ENCODE measurements at places on chromosomes 6 and 20.

GRCh38 chr20:11783102-11783850 lies 134.4 kb upstream of the BTBD3 start:
- DNase-seq, result no peak

- DNase-seq, result no peak
Measured at GRCh38 chr20:37424062-37424851, 78.3 kb downstream of the SRC start.

DNA sequence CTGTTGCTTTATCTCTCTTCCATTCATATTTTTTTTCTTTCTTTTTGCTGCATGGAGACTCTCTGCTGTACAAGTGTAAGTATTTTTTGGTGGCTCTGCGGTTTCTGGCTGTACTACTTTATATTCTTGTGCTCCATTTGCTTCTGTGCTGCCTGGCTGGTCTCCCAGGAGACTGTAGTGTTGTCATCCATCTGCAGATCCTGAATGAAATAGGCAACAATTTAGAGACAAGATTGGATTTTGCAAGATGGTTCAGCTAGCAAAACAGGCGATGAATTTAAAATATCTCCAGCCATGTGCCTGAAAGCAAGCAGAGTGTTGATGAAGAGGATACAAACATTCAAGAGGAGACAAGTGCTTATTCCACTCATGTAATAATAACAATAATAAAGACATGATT lies 75.1 kb upstream of the SCGN start:
- peak; percentile 7 for DNase-seq

GRCh38 chr6:49519660-49520059 lies 19.9 kb downstream of the GLYATL3 start:
- DNase-seq, result no peak

- DNase-seq, result no peak
Measured at GRCh38 chr6:90790058-90790457, 203.2 kb upstream of the MAP3K7 start.

GRCh38 chr6:41671376-41671775 lies 33.1 kb downstream of the MDFI start:
- DNase-seq, result no peak

- DNase-seq, result no peak
Measured at GRCh38 chr20:38326309-38326708, 20.0 kb upstream of the LBP start.

GRCh38 chr6:90413867-90414266 lies 117.2 kb upstream of the BACH2 start:
- peak; percentile 8 for DNase-seq

GRCh38 chr6:45812922-45813321 lies 202.7 kb downstream of the CLIC5 start:
- DNase-seq, result no peak

- no peak for DNase-seq
Measured at GRCh38 chr6:116359835-116360234, 10.9 kb upstream of the DSE start.

GRCh38 chr20:58542411-58543095 lies 27.4 kb upstream of the APCDD1L start:
- no peak for DNase-seq

DNA sequence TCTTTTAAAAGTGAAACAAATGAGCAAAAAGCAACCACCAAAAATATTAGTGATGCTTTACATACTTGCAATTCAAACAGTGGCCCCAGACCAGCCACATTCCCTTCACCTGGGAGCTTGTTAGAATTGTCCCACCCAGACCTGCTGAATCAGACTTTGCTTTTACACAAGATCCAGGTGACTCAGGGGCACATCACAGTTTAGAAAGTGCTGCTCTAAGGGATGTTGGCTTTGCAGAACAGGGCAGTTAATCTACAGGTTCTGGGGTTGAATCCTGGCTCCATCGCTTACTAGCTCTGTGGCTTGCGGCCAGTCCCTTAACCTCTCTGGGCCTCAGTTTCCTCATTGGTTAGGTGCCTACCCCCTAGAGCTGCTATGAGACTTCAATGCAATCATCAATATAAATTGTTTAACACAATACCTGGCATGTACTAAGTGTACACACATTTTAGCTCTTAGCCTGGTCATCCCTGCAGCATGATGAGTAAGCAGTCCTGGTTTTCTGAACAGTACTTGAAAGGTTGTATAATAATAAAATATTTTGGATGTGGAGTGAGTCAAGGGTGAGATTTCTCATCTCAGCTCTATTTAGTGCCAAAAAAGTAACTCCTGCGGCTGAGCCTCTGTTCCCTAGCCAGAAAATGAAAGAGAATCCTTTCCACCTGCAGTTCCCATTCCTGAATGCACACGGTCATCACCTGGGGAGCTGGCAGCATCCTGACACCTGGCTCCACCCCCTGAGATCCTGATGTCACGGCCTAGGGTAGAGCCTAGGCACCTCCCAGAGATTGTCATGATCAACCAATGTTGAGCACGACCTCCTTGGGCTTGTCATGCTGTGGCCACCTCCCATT lies 162.7 kb downstream of the ANKRD60 start:
- no peak for DNase-seq

DNA sequence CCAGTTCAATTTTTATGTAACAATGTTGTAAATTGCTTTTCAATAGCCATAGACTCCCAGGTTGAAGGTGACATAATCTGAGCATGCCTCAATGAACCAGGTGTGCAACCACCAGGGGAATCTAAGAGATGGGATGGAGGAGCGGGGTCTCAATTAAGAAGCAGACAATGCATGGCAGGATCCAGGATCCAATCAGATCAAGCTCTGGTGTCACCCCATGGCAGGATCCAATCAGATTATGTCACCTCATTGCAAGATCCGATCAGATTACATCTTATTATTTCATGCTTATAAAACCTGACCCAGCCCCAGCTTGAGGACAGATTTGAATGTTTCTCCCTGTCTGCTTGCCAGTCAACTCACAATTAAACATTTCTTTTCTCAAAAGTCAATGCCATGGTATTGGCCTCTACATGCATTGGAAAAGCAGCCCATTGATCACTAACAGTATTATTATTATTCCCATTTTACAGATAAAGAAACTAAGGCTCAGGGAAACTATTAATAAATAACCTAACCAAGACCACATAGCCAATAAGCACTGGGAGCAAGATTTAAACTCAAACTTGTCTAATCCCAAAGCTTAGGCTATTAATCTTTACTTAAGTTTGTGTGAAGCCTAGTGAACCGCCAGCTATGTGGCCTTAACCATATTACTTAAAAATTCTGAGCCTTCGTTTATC lies 14.3 kb upstream of the SIRT5 start:
- no peak for DNase-seq

DNA sequence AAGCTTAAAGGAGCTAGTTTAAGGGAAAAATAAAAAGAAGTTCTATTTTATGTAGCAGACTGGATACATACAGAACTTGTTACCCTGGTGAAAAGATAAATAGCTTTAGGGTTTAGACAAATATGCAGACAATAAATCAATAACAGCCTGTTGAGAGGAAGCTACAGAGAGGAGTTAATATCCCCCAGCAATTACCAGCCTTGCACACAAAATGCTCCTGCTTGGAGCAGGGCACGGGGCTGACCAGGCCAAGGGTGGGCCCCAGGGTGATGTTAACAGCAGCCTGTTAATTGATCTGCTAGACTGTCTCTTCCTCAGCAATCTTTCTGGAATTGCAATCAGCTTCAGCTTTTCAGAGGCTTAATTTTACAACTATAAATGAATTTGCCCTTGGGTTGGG lies 125.1 kb upstream of the SOX4 start:
- DNase-seq, result no peak

DNA sequence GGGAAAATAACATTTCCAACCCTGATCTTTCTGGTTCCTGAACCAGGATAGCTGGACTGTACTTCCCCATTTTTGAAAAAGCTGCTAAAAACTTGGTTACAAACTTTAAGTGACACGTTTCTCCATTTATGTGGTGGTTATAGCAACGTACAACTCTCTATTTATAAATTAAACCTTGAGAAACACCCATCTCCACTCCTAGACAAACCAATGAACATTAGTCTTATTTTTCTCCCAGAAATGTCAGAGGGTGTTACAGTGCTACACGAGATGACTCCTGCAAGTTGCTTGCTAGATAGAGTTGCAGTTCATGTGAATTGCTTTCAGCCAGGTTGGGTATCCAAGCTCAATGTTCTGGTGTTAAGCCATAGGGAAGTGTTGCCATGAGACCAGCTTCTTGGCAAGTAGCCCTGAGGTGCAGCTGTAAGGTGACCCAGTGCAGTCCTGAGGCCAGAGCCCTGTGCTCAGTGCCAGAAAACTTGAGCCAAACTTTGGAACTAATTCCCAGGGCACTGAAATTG lies 51.3 kb upstream of the REV3L start:
- peak; percentile 55 for DNase-seq

Data from amygdala (tissue), 56 donors.